ENCODE measurements at places on chromosomes 3 and 15. TPM values are rescaled to one million over a fixed set of nuclear protein-coding genes. Genes with fewer than 3 reads are reported as not detected.
A peak's percentile ranks its signal among the peaks of the same experiment; 100 is the strongest.

DNA sequence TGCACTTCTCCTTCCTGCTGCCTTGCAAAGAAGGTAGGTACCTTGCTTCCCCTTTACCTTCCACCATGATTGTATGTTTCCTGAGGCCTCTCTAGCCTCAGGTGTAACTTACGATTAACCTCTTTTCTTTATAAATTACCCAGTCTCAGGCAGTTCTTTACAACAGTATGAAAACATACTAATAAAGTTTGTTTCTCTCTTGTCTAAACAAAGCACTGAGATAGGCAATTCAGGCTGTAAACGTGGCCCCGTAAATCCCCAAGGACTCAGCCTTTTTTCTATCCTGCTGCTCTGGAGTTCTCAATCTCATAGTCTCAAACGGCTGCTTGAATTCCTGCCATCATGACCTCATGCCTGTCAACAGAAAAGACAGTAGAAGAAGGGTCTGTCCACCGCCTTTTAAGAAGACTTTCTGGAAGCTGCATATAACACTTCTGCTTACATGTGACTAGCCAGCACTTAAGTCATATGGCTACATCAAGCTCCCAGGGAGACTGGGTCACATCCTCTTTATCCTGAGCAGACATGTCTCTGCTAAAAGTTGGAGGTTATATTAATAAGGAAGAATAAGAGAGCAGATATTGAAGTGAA is 257.8 kb downstream of the EBLN2 start:
- H3K4me3 ChIP-seq, result no peak overlapping the region
- DNase-seq, result no peak
- no peaks in the 10 kb centered on the region for H3K36me3 ChIP-seq
- no peaks in the 10 kb centered on the region for H3K4me1 ChIP-seq
- peaks cover 2% of the 10 kb centered on the region for H3K27me3 ChIP-seq

- no peak overlapping the region for H3K27ac ChIP-seq
- peaks cover 1% of the 10 kb centered on the region for H3K4me1 ChIP-seq
- H3K4me3 ChIP-seq, result no peak overlapping the region
- no peak for DNase-seq
- H3K36me3 ChIP-seq, result no peaks in the 10 kb centered on the region
- no peaks in the 10 kb centered on the region for H3K27me3 ChIP-seq
Observed at GRCh38 chr3:30602946-30603345, 3.5 kb upstream of the TGFBR2 start.

FEZF2 gene
- total RNA-seq, result not detected

SCAANT1 gene
- not detected for total RNA-seq

DNA sequence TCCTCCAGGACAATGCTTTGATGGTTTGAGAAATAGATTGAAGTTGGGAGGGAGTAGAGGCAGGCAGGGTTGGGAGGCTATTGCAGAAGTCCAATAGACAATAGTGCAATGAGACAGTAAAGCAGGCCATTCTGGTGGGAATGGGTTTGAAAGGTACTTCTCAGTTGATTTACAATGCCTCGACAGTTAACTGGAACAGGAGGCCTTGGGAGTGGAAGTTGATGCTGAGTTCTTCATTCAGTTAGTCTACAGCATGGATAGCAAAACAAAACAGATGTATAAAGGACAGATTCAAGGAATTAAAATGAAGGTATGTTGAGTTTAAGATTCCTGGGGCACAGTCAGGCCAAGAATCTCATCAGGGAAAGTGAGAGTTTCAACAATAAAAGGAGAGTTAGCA is 6.8 kb upstream of the PLCL2 start:
- H3K36me3 ChIP-seq, result no peaks in the 10 kb centered on the region
- H3K27ac ChIP-seq, result no peak overlapping the region
- H3K4me1 ChIP-seq, result no peaks in the 10 kb centered on the region
- DNase-seq, result no peak
- peaks cover 2% of the 10 kb centered on the region for H3K27me3 ChIP-seq

DNA sequence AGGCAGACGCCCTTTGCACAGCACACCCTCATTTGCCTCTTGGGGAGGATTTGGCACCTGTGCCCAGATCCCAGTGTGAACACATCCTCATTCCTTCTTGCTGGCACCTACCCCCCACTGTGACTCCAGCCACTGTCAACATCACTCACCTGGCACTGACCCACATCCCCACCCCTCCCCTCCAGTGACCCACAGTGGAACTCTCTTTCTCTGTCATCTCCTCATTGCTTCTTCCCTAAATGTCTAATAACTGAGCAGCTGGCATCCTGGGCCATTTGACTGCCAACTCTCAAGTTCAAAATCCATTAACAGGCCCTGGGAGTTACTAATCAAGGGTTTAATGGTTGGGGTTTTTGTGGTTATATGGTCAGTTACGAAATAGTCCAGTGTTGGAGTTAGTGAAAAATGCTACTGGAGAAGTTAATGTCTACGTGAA is 14.4 kb downstream of the SNAPC5 start:
- H3K4me3 ChIP-seq, result no peak overlapping the region
- DNase-seq, result peak; percentile 52
- peaks cover 36% of the 10 kb centered on the region for H3K36me3 ChIP-seq
- peaks cover 5% of the 10 kb centered on the region for H3K4me1 ChIP-seq

- peak; percentile 45 for DNase-seq
- H3K4me3 ChIP-seq, result no peak overlapping the region
- H3K4me1 ChIP-seq, result 0 out of 2 replicates have a peak, but pooled peaks cover 1% of the 10 kb centered on the region
- H3K36me3 ChIP-seq, result no peaks in the 10 kb centered on the region
- no peak overlapping the region for H3K27ac ChIP-seq
- no peaks in the 10 kb centered on the region for H3K27me3 ChIP-seq
Observed at GRCh38 chr3:117439812-117440211, 730.2 kb downstream of the TUSC7 start.

TMEM212 gene
- not detected for total RNA-seq

DNA sequence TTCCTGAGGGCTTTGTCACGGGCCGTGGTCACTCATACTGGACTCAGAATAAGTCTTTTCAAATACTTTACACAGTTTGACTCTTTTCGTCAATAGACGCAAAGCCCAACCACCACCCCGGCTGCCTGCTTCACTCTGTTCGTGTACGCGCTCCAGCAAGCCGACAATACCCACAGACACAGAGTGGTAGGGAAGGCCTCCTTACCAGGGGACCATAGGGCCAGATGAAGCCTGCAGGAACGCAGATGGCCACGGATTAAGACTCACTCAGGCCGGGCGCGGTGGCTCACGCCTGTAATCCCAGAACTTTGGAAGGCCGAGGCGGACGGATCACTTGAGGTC is 29.7 kb downstream of the EFCAB12 start:
- peak; percentile 29 for DNase-seq
- peaks cover 2% of the 10 kb centered on the region for H3K36me3 ChIP-seq
- H3K4me1 ChIP-seq, result peaks cover 1% of the 10 kb centered on the region
- H3K4me3 ChIP-seq, result peak overlapping the region; percentile 80

- H3K36me3 ChIP-seq, result no peaks in the 10 kb centered on the region
- H3K4me3 ChIP-seq, result no peak overlapping the region
- H3K27ac ChIP-seq, result no peak overlapping the region
- no peak for DNase-seq
- no peaks in the 10 kb centered on the region for H3K27me3 ChIP-seq
- no peaks in the 10 kb centered on the region for H3K4me1 ChIP-seq
Observed at GRCh38 chr3:163129287-163129686, 1632.7 kb downstream of the OTOL1 start.

GRCh38 chr15:56923174-56923591 is 4.7 kb downstream of the TCF12 start:
- peaks cover 2% of the 10 kb centered on the region for H3K4me1 ChIP-seq
- no peaks in the 10 kb centered on the region for H3K27me3 ChIP-seq
- H3K4me3 ChIP-seq, result no peak overlapping the region

- H3K27me3 ChIP-seq, result no peaks in the 10 kb centered on the region
- H3K4me1 ChIP-seq, result no peaks in the 10 kb centered on the region
- DNase-seq, result no peak
- H3K36me3 ChIP-seq, result no peaks in the 10 kb centered on the region
- H3K27ac ChIP-seq, result no peak overlapping the region
- H3K4me3 ChIP-seq, result no peak overlapping the region
Observed at GRCh38 chr3:50994537-50994936, 319.8 kb downstream of the DOCK3 start.

RFX7 gene
- 6.9 TPM for total RNA-seq

GRCh38 chr15:44194323-44195150 is 534 bp downstream of the FRMD5 start:
- no peaks in the 10 kb centered on the region for H3K4me1 ChIP-seq
- DNase-seq, result peak; percentile 85
- no peak overlapping the region for H3K27ac ChIP-seq

- H3K4me3 ChIP-seq, result no peak overlapping the region
- H3K4me1 ChIP-seq, result peaks cover 12% of the 10 kb centered on the region
- peaks cover 3% of the 10 kb centered on the region for H3K36me3 ChIP-seq
- peak overlapping the region; percentile 26 for H3K27ac ChIP-seq
- no peaks in the 10 kb centered on the region for H3K27me3 ChIP-seq
Observed at GRCh38 chr3:149180057-149180573, 41.5 kb downstream of the CP start.

GRCh38 chr15:84725001-84725491 is 9.1 kb upstream of the SEC11A start:
- peaks cover 2% of the 10 kb centered on the region for H3K4me1 ChIP-seq
- peak; percentile 15 for DNase-seq
- no peak overlapping the region for H3K27ac ChIP-seq
- H3K27me3 ChIP-seq, result no peaks in the 10 kb centered on the region

DNA sequence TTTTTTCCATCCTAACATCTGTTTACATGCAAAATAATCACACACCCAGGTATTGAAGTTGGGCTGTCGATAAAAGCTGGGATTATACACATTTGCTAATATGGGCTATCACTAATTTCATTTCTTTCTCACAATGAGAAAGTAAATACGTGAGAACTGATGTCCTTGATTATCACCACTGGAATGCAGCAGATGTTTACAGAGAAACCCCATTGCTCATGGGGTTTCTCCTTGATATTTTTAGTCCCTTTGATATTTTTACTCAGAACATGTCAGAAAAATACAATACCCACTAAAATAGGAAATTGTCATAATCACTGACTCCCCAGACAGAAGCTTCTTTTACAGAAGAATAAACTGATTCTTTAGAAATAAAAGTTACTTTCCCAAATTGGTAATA is 535.1 kb upstream of the CCDC54 start:
- no peak overlapping the region for H3K4me3 ChIP-seq
- H3K4me1 ChIP-seq, result peaks cover 2% of the 10 kb centered on the region
- H3K27ac ChIP-seq, result no peak overlapping the region

DNA sequence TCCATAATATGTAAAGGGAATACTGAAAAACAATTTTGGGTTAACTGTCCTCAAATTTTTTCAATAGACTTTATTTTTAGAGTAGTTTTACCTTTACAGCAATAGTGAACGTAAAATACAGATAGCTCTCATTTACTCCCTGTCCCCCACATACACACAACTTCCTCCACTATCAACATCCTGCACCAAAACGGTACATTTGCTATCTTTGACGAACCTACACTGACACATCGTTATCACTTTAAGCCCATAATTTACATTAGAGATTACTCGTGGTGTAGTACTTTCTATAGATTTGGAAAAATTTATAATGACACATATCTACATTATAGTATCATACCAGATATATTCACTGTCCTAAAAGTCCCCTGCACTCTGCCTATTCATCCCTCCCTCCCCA is 16.9 kb upstream of the P2RY1 start:
- H3K27ac ChIP-seq, result no peak overlapping the region
- no peak overlapping the region for H3K4me3 ChIP-seq
- no peak for DNase-seq
- no peaks in the 10 kb centered on the region for H3K4me1 ChIP-seq

DNA sequence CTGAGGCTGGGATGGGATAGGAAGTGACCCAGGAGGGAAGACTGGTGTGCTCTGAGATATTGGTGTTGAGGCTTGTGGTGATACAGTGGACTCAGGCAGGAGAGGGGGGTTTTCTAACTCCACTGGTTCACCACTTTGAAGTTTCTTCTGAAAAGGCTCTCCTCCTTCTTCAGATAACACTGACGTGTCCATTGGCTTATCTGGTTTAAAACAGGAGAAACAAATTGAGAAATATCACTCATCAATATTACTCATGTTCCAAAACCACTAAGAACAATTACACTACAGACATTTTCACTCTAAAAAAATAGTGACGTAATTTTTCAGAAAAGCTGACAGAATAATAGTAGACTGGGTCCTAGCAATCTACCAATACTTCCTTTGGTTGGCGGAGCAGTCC is 23.1 kb downstream of the TP53BP1 start:
- no peaks in the 10 kb centered on the region for H3K27me3 ChIP-seq
- H3K4me3 ChIP-seq, result no peak overlapping the region

EPHA3 gene
- total RNA-seq, result 0.18 TPM

DNA sequence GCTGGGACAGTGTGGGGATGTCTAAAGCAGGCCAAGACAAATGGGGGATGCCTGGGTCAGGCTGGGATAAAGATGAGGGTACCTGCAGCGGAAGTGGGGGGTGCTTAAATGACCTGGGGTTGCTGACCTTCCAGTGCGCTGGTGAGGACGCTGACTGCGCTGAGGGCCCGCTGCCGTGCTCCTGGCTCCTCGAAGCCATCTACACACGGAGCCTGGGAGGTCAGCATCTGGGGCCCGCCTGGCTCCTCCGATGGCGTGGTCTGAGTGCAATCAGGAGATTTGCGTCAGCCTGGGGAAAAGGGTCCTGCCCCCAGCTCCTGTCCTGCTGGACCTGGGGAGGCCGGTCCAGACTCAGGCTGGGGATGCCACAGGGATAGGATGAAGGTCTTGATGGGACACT is 50.7 kb downstream of the SCN5A start:
- H3K36me3 ChIP-seq, result no peaks in the 10 kb centered on the region
- no peak overlapping the region for H3K27ac ChIP-seq
- H3K4me1 ChIP-seq, result no peaks in the 10 kb centered on the region
- no peaks in the 10 kb centered on the region for H3K27me3 ChIP-seq
- no peak for DNase-seq

DNA sequence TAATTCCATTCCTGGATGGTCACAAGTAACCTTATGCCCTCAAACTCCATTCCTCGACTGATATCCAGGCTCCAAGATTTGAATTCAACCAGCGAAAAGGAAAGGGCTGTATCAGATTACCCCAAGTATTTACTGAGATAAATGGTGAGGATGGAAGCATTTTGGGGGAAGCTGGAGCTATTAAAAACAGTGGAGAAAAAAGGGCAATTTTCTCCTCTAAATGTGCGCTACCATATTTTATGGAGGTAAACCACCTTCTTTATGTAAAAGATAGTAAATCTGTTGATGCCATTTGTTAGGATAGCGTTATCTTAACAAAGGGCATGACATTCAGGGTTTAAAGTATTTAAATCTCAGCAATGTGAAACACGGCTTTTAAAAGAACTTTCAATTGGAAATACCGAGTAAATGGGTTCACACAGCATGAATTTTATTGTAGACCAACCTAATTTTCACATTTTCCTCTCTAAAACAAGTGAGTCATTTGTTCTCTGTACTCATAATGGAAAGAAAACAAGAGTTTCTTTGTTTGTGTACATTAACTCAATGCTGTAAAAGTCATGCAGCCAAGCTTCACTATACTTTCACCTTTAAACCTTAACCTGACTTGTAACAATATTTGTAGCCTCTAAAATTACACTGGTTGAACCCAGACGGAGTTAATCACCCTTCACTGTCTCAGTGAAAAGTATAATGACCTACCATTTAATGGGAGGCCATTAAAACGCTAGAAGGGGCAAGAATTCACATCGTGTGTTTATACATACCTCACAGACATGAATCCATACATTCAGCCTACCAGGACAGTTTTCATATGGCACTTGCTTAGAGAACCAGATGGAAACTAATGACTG is 773.4 kb downstream of the ROBO1 start:
- no peak overlapping the region for H3K4me3 ChIP-seq
- H3K27ac ChIP-seq, result no peak overlapping the region
- H3K36me3 ChIP-seq, result no peaks in the 10 kb centered on the region

GRCh38 chr3:187646906-187647660 is 23.1 kb downstream of the SST start:
- H3K27me3 ChIP-seq, result peaks cover 7% of the 10 kb centered on the region
- no peak for DNase-seq
- no peaks in the 10 kb centered on the region for H3K4me1 ChIP-seq
- H3K36me3 ChIP-seq, result no peaks in the 10 kb centered on the region
- H3K4me3 ChIP-seq, result no peak overlapping the region
- no peak overlapping the region for H3K27ac ChIP-seq
